Central memory CD4-positive, alpha-beta T cell (primary cell): ENCODE measurements at places on chromosomes 2 and 18.

GRCh38 chr18:23330423-23330822, 122.7 kb upstream of the RIOK3 start:
- DNase-seq: no peak

DNA sequence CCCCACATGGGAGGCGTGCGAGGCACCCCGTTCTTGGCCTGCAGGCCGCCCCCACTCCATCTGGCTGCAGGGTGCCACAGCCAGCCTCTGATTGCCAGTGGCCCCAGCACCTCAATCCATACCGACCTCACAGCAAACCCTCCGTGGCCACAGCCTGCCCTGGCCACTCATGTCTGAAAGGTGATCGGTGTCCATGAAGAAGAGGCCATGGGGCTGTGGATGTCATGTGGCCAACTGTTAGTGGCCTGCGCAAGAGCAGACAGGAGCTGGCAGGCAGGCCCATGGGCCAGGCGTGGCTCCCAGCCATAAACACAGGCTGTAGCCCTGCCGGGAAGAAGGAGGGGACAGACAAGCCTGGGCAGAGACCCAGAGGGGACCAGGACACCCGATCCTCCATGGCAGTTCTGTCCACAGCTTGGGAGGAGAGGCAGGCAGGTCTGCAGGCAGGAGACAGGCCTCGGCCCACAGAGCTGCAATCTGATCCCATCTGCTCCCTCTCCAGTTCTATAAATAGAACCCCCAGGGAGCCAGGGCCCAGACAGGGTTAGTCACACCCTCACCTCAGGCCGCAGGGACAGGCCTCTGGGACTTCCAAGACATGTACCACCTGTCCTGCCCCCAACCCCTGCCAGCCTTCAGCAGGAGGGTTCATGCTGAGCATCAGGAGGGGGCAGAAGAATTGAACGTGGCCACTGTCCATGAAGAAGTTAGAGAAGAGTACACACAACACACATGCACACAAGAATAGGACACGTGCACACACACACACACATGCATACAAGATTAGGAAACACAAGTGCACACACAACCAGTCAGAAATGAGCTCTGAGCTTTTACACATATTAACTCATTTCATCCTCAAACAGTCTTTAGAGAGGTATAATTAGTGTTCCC, 16.9 kb downstream of the STEAP3 start:
- no peak for DNase-seq

DNA sequence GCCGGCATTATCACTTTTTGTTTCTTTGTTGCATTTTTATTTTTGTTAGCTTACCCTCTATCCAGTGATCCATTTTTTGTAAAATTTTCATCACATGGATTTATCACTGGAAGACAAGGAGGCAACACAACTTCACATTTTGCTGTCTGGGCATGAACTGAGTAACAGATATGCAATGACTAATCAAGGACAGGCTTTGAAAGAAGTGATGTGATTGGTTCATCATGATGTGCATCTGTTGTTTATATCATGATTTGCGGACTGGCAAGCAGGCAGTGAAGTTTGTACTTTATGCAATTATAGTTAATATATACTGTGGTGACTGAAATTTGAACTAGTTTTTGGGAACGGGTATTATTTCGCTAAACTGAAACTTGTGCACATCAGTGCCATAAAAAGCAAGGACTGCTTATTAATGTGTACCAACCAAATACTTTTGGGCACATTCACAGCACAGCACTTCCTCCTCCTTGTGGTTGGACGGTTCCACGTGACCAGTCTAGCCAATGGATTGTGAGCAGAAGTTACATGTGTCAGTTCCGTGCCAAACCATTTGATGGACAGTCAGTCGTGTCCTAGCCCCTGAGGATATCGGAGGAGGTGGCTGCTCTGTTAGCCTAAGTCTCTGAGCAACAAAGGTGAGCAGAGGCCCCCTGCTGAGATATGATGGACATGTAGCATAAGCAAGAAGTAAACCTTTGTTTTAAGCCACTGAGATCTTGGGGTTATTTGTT, 201.4 kb upstream of the SIX2 start:
- no peak for DNase-seq

DNA sequence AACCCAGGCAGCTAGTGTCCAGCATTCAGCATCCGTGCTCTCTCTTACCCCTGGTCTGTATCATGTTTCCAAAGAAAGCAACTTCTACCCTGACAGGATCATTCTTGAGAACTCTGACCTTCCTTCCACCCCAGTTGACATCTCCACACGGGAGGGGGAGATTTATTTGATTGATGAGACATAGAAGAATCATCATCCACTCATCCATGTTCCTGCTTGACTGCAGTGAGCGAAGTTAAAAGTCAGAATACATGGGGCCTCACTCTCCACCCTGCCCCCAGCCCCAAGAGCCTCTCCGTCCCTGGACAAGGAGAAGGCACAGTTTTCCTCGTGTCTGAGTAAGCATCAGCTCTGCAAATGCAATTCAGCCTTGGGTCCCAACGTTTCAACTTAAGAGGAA, 356.0 kb upstream of the TNP1 start:
- DNase-seq: no peak

GRCh38 chr2:197134206-197134605, 176.4 kb downstream of the ANKRD44 start:
- DNase-seq: no peak

GRCh38 chr18:28334516-28334915, 157.6 kb upstream of the CDH2 start:
- DNase-seq: no peak

GRCh38 chr2:121897335-121897970, 142.0 kb downstream of the TSN start:
- DNase-seq: no peak

GRCh38 chr2:124476291-124476690, 451.2 kb downstream of the CNTNAP5 start:
- no peak for DNase-seq
